ENCODE measurements at places on chromosomes 3 and 15. TPM values are rescaled to one million over a fixed set of nuclear protein-coding genes. Genes with fewer than 3 reads are reported as not detected.

The SLC41A3 gene
- polyA plus RNA-seq: 37.2 TPM

DNA sequence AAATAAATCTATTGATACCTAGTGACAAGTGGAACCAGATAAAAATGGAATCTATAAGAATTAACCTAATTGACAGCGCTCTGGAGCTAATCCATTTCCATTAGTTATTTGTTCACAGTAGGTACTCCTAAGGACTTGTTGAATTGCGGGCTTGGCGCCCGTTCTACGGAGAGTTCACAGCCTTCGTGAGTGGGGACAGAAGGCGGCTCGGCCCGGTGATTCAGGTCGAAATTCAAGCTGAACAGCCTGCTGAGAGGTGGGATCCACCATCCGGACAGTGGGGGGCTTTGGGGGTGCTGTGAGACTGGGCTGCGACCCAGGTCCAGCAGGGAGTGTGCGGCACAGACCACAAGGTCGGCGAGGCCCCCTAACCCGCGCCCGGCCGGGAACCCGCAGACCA, 779 bp upstream of the CTNNB1 start:
- no peak for DNase-seq

- DNase-seq: no peak
Measured at GRCh38 chr15:58410353-58410752, 21.4 kb upstream of the LIPC start.

DNA sequence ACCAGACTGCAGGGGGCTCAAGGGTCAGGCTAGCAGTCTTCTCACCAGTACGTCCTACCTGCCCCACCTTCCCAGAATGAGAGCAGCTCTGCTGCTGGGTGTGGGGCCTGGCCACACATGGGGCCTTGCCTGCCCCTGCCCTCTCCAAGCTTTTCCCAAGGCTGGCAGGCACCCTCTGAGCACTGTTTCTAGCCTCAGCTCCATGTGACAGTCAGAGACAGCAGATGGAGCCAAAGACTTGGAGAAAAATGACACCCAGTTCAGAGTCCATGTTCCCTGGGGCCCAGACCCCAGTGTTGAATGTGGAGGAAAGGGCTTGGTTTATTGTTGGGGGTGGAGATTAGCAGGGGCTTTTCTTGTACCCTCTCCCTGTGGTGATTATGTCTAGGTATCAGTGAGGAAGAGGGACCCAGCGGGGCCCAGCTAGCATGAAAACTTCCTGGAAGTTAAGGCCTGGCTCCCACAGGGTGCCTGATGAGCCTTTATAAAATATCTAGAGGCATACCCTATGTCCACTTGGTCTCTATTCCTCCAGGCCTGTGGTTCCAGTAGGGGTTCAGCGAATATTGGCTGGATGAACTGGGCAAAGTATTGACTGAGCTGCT, 153.8 kb downstream of the EEFSEC start:
- no peak for DNase-seq

GRCh38 chr15:74301583-74302361, 65.6 kb downstream of the CCDC33 start:
- no peak for DNase-seq

The EFL1 gene
- 15.3 TPM for polyA plus RNA-seq

DNA sequence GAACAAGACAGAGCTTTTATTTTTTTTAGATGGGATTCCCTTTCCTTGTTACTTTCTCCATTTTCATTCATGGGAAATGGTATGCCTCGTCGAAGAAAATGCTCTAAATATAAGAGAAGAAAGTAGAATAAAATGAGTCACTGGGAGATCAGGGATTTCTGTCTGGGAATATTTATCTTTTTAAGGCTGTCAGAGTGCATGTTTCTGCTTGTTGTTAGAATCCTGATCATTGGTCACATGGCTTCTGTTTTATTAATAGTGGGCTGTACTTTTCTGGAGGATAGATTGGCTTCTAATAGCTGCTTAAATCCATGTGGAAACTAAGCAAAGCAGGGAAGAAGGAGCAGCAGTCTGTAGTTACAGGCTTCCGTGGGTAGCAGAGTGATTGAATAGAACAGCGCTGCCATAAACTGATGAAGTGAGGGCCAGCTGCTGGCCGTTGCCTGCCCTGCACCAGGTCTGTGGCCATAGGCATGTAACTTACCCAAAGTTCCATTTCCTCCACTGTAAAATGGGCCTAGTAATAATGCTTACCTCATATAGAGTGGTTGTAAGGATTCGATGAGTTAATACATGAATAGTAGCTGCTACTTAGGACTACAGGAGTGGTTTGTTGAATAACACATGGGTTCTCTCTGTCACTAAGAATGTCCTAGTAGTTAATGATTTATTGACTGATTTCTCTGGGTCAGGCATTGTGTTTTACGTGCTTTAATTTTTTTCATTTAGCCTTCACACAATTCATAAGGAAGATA, 289.9 kb downstream of the SATB1 start:
- no peak for DNase-seq
